ENCODE measurements at places on chromosomes 16 and 17.

DNA sequence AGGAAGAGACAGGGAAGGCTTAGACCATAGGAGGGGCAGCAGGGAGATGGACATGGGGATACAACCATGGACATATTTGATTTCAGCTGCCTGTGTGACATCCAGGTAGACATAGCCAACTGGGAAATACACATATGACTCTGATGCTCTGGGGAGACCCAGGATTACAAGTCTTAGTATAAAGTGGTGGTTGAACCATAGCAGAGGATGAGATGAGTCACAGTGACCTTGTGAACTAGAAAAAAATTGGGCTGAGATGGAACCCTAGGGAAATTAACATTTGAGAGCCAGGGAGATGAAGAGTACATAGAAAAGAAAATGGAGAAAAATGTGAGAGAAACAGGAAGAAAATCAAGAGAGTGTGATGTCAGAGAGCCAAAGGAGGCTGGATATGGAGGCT, 10.2 kb downstream of the MARCHF10 start:
- DNase-seq, result no peak

DNA sequence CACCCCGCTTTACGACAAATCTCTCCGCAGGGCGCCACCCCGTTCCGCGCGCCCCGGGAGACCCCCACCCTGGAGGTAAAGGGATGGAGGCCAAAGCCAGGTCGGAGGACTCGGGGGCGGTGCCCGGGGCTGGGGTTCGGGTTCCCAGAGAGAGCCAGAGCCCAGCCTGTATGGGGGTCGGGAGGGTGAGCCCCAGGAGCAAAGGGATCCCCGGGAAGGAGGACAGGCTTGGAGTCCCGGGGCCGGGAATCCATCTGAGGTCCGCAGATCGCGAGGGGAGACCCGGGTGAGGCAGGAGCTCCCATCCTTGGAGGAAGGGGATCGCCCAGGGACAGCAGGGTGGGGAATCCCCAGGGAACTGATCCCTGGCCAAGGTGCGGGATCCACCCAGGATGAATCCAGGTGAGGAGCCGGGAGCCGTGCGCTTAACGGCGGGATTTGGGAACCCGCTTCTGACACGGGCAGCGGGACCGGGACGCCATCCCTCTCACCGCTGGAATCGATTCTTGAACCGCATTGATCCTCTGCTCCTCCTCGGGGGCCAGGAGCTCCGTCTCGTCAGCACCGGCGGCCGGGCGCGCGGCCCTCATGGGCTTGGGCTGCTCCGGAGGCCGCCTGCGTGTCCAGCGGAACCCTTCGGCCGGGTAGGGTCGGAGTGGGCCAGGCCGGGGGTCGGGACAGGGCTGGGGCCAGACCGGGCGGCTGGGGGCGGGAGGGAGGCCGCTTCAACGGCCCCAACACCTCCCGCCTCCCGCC, at the start of gene MMD:
Gene MMD (minus strand): TSS at position 657 of the 756 bp plus-strand sequence. CDS start 140 bp downstream, at position 517.
- DNase-seq, result no peak

- no peak for DNase-seq
These were observed 3.1 kb upstream of the RAB11FIP4 start for GRCh38 chr17:31388351-31388750.

DNA sequence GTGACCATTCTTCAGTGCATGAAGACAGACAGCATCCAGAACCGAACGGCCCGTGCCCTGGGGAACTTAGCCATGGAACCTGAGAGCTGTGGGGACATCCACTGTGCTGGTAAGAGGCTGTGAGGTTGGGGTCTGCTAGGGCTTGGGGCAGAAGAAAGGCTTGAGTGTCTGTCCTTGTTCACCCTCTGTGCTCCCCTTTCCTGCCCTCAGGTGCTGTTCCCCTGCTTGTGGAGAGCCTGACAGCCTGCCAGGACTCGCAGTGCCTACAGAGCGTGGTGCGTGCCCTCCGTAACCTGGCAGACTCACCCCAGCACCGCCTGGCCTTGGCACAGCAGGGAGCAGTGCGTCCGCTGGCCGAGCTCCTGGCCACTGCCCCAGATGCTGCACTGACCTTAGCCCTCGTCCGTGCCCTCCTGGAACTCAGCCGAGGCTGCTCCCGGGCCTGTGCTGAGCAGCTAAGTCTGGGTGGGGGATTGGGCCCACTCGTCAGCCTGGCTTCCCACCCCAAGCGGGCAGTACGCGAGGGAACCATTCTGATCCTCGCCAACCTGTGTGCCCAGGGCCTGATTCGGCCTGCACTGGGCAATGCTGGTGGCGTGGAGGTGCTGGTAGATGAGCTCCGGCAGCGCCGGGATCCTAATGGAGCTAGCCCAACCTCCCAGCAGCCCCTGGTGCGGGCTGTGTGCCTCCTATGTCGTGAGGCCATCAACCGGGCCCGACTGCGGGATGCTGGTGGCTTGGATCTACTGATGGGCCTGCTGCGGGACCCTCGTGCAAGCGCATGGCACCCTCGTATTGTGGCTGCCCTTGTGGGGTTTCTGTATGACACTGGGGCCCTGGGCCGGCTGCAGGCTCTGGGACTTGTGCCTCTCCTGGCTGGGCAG, 2.9 kb downstream of the ARMC5 start:
- DNase-seq, result no peak

- DNase-seq, result peak; percentile 71
These were observed 112.5 kb downstream of the WWOX start for GRCh38 chr16:78211946-78212345.

- DNase-seq, result no peak
These were observed 924 bp downstream of the ZNF598 start for GRCh38 chr16:2008631-2009163.

DNA sequence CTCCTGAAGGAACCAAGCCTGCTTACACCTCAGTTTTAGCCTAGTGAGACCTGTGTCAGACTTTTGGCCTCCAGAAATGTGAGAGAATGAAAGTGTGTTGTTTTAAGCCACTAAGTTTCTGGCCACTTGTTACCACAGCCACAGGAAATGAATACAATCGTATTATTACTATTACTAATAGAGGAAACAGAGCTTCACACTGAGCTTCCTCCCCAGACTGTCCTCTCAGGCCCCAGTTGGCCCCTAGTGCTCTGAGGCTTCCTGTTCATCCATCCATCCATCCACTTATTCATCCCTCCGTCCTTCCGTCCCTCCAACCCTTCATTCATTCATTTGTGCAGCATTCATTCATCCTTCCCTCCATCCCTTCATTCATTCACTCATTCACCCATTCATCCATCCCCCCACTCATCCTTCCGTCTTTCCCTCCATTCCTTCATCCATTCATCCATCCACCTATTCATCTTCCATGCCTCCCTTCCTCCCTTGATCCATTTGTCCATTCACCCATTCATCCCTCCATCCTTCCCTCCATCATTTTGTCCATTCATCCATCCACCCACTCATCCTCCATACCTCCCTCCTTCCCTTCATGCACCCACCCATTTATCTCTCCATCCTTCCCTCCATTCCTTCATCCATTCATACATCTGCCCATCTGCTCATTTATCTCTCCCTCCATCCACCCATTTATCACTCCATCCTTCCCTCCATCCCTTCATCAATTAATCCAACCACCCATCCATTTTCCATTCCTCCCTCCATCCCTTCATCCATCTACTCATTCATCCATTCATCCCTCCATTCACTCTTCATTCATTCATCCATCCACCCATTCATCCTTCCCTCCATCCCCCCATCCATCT, 95.0 kb downstream of the FOXL1 start:
- DNase-seq, result no peak

DNA sequence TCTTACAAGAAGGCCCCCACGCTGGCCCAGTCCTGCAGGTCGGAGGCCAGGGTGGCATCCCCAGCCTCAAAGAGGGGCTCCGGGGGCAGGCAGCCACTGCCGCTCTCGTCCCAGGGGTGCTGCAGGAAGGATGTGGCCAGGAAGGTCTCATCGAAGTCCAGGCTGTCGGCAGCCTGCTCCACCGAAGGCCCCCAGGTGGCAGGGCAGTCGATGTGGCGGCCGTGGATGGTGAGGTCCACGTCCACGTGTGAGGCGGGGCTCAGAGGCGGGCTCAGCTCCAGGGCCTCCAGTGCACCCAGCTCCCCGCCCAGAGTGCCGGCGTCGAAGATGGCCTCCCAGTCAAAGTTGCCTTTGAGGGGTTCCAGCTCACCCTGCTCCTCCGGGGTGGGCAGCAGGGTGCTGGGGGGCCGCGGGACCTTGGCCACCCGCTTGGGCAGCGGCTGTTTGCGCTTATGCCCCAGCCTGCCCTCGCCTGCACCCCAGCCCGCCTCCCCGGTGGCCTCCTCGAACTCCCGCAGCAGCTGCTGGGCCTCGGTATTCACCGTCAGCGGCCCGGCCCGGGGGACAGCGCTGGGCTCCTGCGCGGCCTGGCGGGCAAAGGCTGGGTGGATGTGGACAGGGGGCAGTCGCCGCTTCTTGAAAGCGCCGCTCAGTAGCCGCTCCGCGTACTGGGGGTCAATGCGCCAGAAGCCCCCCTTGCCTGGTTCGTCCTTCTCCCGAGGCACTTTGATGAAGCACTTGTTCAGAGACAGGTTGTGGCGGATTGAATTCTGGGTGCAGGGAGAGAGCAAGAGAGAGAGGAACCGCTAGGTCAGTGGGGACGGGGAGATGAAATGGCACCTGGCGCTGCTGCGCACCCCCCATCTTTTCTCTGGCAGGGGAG, 3.5 kb downstream of the FOXJ1 start:
- DNase-seq, result peak; percentile 63

GRCh38 chr16:1433756-1434155, 2.9 kb downstream of the PERCC1 start:
- no peak for DNase-seq

GRCh38 chr16:68276223-68276622, 11.9 kb downstream of the SLC7A6 start:
- DNase-seq, result no peak

Data from H9 (cell line).